ENCODE measurements at places on chromosomes 6 and 20. TPM values are rescaled to one million over a fixed set of nuclear protein-coding genes. Genes with fewer than 3 reads are reported as not detected.
A peak's percentile ranks its signal among the peaks of the same experiment; 100 is the strongest.

- H3K27ac ChIP-seq = no peak overlapping the region
- no peaks in the 10 kb centered on the region for H3K27me3 ChIP-seq
- H3K4me3 ChIP-seq = no peak overlapping the region
- no peaks in the 10 kb centered on the region for H3K36me3 ChIP-seq
Measured at GRCh38 chr6:3446184-3446583, 10.7 kb downstream of the SLC22A23 start.

The JPH2 gene
- 2.4 TPM for total RNA-seq

DNA sequence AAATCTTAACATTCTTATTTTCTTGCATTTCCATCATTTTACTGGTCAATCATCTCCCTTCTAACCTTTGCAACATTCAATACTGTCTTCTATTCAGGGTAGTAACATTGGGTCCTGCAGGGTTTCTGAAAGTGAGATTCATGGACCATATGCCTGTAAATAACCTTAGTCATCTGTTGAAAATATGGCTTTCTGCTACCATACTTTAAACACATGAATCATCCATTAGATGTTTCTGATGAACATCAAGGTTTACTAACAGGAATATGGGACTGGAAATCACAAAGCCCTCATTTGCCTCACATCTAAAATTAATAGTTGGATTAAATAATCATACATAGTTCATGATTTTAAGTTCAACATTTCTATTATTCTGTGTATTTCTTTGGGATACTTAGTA is 475.9 kb upstream of the MARCKS start:
- no peak for DNase-seq
- H3K36me3 ChIP-seq = no peaks in the 10 kb centered on the region
- H3K4me3 ChIP-seq = no peak overlapping the region
- H3K27ac ChIP-seq = no peak overlapping the region
- no peaks in the 10 kb centered on the region for H3K27me3 ChIP-seq
- H3K4me1 ChIP-seq = peaks cover 15% of the 10 kb centered on the region

DNA sequence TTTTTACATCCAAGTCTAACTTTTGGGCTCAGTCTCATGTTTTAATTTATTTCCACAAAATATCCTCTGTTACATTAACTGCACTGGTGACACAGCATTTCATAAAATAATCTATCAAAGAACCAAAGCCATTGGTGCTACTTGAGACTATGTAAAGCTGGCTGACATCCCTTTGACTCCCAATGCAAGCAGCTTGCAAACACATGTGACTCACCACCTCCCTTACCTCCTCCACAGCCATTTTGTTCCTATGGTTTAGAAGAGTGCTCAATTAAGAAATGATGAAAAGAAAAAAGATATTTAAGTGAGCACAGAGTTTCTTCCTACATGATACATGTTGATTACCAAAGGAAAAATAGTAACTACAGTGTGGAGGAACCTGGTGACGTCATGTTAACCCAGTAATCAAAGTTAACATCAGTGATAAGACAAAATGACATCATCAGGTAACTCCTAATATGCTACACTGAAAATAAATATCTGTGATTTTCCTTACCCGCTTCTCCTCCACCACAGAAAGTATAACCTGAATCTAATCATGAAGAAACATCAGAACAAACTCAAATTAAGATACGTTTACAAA is 53.3 kb upstream of the LGSN start:
- no peaks in the 10 kb centered on the region for H3K27me3 ChIP-seq
- no peak overlapping the region for H3K27ac ChIP-seq
- H3K4me1 ChIP-seq = no peaks in the 10 kb centered on the region
- no peaks in the 10 kb centered on the region for H3K36me3 ChIP-seq
- H3K4me3 ChIP-seq = no peak overlapping the region

GRCh38 chr20:41170386-41171105 is 33.2 kb downstream of the PLCG1 start:
- H3K27me3 ChIP-seq = no peaks in the 10 kb centered on the region
- H3K4me3 ChIP-seq = no peak overlapping the region
- peaks cover 29% of the 10 kb centered on the region for H3K36me3 ChIP-seq
- H3K4me1 ChIP-seq = peaks cover 20% of the 10 kb centered on the region

The HUS1B gene
- total RNA-seq = not detected

DNA sequence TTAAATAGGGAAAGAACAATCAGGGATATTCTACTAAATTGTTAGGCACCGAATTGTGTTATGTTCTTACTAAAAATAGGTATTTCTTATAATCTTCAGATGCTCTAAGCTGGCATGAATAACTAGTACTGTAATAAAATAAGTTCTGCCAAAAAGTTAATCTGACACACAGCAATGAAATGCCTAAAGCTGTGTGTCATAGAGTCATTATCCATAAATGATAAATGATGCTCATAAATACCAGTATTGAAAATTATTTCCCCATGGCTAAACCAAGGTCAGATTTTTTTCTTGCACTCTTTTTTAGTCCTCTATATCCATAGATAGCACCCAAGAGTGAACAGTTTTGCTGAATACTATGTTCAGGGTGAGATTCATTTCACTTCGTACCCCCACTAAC is 11.7 kb upstream of the PRIM2 start:
- no peaks in the 10 kb centered on the region for H3K36me3 ChIP-seq
- no peak for DNase-seq
- no peak overlapping the region for H3K4me3 ChIP-seq
- H3K27me3 ChIP-seq = no peaks in the 10 kb centered on the region
- peaks cover 27% of the 10 kb centered on the region for H3K4me1 ChIP-seq

DNA sequence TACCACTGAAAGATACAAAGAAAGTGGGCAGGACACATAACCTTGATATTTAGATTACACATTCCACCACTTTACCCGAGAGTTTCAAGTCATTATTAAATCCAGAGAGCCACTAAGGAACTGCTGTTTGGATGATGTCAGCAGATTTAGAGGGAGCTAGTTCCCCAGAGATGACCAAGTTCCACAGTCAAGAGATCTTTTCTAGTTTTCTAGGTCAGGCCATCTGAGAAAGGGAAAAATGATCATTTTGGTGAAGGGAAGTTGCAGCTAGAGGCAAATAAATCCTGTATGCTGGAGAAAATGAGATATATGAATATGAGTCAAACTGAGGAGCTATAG is 147.8 kb downstream of the HS3ST5 start:
- H3K4me1 ChIP-seq = no peaks in the 10 kb centered on the region
- H3K27ac ChIP-seq = no peak overlapping the region
- H3K27me3 ChIP-seq = no peaks in the 10 kb centered on the region
- no peak for DNase-seq

The EYS gene
- total RNA-seq = 0.87 TPM

The MAFB gene
- total RNA-seq = 36.2 TPM

GRCh38 chr6:116408491-116408890 is 37.7 kb downstream of the DSE start:
- H3K27me3 ChIP-seq = no peaks in the 10 kb centered on the region
- no peak overlapping the region for H3K27ac ChIP-seq
- no peak for DNase-seq
- no peaks in the 10 kb centered on the region for H3K36me3 ChIP-seq
- peaks cover 8% of the 10 kb centered on the region for H3K4me1 ChIP-seq

The LSM2 gene
- total RNA-seq = 28.6 TPM

The CCN6 gene
- not detected for total RNA-seq

GRCh38 chr6:132227904-132228303 is 173.4 kb downstream of the MOXD1 start:
- H3K27me3 ChIP-seq = no peaks in the 10 kb centered on the region
- no peak for DNase-seq
- H3K4me3 ChIP-seq = no peak overlapping the region
- no peak overlapping the region for H3K27ac ChIP-seq

The SLC24A3 gene
- total RNA-seq = 6.4 TPM

DNA sequence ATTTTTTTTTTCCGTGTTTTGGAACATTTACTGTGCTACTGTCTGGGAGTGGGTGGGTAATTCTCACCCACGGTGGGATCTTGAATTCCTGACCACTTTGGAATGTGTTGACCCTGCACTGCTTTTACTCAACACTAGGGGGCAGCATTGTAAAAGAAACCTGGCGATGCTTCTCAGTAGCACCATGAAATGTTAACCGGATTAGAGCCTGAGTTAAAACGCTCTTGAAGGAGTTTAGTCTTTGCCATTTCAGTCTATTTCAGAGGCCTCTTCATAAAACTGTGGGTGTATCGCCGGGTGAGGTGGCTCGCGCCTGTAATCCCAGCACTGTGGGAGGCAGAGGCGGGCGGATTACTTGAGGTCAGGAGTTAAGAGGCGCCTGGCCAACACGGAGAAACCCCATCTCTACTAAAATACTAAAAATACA is 114.4 kb upstream of the PRND start:
- H3K4me3 ChIP-seq = no peak overlapping the region
- H3K4me1 ChIP-seq = no peaks in the 10 kb centered on the region
- H3K27ac ChIP-seq = no peak overlapping the region
- no peaks in the 10 kb centered on the region for H3K36me3 ChIP-seq
- no peak for DNase-seq
- H3K27me3 ChIP-seq = no peaks in the 10 kb centered on the region

The MOCS1 gene
- 5.0 TPM for total RNA-seq

DNA sequence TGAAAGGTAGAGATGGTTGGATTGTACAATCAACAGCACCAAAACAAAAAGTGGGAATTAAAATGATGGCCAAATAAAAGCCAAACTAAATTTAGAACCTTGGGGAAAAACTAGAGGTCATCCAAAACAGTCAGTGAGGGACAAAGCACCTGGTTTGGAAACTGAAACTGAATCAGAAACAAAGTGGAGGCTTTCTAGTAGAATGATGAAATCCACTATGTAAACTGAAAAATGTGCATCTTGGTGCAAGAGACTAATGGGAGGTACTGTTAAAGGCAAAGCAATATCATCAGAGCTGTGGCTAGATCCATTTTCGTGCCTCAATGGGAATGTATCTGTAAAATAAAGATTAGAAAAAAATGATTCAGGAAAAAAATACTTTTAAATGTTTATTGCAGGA is 380.0 kb upstream of the GJE1 start:
- H3K27ac ChIP-seq = no peak overlapping the region
- no peaks in the 10 kb centered on the region for H3K36me3 ChIP-seq
- H3K27me3 ChIP-seq = no peaks in the 10 kb centered on the region
- no peaks in the 10 kb centered on the region for H3K4me1 ChIP-seq

The FOXS1 gene
- 0.38 TPM for total RNA-seq

DNA sequence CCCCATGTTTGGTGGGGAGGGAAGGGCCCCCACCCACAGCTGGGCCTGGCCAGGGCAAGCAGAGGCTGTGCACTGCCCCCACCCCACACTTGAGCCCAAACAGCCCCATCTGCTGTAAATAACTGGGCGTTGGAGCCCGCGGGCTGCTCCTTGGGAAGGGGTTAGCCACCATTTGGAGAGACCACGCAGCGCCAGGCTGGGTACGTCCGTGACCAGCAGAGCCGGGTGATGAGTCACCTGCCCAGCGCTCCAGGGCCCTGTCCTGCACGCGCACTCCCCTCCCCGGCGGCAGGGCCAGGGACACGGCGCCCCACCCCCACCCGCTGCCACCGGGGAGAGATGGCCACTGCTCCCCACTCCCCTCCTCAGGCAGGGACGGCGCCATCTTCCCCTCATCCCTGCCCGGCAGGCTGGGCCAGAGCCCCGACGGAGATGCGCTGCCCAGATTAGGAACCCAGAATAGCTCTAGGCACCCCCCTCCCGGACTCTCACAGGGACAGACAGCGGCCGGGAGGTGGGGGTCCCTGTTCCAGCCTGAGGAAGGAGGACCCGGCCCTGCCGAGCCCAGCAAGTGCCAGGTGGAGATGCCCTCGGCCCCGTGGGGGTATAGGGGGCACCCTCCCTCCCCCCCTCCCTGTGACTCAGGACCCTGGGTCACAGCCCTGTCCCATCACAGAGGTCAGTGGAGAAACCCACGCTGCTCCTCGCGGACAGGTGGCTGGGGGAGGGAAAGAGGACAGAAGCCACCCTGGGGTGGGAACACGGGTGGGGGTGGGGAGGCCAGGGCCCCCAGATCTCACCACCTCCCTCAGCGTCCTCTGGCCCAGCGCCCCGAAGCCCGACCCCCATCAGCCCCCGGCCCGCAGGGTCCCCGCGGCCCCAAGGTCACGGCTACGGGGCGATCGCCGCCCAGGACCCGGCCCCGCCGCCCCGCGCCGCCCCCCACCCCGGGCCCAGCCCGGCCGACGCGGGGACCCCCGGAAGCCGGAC is 642 bp downstream of the EEF1A2 start:
- H3K4me3 ChIP-seq = peak overlapping the region; percentile 45
- no peaks in the 10 kb centered on the region for H3K36me3 ChIP-seq

- H3K27ac ChIP-seq = no peak overlapping the region
- H3K27me3 ChIP-seq = no peaks in the 10 kb centered on the region
- no peak overlapping the region for H3K4me3 ChIP-seq
- DNase-seq = no peak
- peaks cover 38% of the 10 kb centered on the region for H3K36me3 ChIP-seq
- peaks cover 13% of the 10 kb centered on the region for H3K4me1 ChIP-seq
Measured at GRCh38 chr20:17953935-17954334, 14.7 kb downstream of the SNX5 start.

- DNase-seq = no peak
- H3K36me3 ChIP-seq = no peaks in the 10 kb centered on the region
- H3K4me1 ChIP-seq = no peaks in the 10 kb centered on the region
- H3K27me3 ChIP-seq = no peaks in the 10 kb centered on the region
- H3K4me3 ChIP-seq = no peak overlapping the region
Measured at GRCh38 chr20:58568126-58568482, 52.9 kb upstream of the APCDD1L start.

DNA sequence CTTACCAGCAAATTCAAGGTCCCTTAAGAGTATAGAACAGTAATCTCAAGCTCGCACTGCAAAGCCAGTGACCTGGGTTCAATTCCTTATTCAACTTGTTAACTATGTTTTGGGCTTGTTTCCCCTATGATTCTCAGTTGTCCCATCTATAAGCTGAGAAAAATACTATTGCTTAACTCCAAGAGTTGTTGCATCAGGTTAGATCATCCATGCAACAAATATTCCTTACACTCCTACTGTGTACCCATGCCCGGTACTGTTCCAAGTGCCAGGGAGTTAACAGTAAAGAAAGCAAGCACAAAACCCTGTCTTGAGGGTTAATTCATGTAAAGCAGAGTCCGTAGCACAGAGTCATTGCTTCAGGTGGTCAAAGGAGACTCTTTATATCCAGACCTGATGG is 247.3 kb downstream of the MAFB start:
- no peaks in the 10 kb centered on the region for H3K27me3 ChIP-seq
- H3K4me1 ChIP-seq = no peaks in the 10 kb centered on the region
- no peak for DNase-seq
- H3K36me3 ChIP-seq = no peaks in the 10 kb centered on the region
- H3K27ac ChIP-seq = no peak overlapping the region

- peak within 1 kb of the TSS; percentile 68 for H3K27ac ChIP-seq
- H3K36me3 ChIP-seq = no peaks in the 10 kb centered on the region
- peak within 1 kb of the TSS; percentile 43 for H3K4me3 ChIP-seq
- no peaks in the 10 kb centered on the region for H3K27me3 ChIP-seq
- no peaks in the 10 kb centered on the region for H3K4me1 ChIP-seq
Measured at GRCh38 chr6:138795809-138796603, at the start of gene ECT2L. Gene ECT2L (plus strand): TSS chr6:138796087. CDS start chr6:138813275, 17,188 bp downstream.

The CALHM6 gene
- total RNA-seq = 7.8 TPM
